ENCODE measurements at places on chromosomes 5 and 9. TPM values are rescaled to one million over a fixed set of nuclear protein-coding genes. Genes with fewer than 3 reads are reported as not detected.

DNA sequence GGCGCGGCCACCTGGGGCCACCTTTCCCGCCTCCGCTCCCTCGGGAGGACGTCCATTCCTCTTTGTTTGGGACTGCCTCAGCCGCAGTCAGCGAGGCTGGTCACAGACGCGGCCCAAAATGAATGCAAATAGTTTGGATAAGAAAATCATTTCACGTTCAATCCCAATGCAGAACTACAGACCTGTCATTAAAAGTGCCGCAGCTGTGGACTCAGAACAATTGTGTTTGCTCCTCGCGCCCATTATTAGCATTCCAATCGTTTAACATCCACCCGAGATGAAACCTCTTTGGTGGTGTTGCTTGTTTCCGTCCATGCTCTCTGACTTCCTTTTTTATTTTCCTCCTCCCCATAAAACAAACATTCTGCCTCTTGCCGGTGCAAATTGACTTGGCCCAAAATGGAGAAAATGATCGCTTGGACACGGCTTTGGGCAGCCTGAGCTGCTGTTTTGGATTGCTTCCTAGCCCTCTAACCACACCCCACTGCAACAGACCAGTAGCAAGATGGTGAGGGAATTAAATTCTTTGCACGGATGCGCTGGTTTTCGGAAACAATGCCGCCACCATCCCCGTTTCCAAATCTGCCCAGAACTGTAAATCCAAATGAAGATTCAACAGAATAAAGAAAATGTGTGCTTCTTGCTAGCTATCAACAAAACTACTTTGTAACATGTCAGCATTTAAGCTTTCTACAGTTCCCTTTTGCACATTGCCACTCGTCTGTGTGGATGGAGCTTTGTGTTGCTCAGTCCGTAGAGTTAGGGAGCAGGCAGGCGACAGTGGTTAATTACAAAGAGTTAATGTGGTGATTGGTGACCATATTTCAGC lies 784 bp downstream of the NLN start:
- DNase-seq, result peak; percentile 13

GRCh38 chr5:96049398-96050272 lies 88.0 kb upstream of the ELL2 start:
- no peak for DNase-seq

- no peak for DNase-seq
Measured at GRCh38 chr5:164203581-164204225, 698.3 kb downstream of the MAT2B start.

- no peak for DNase-seq
Measured at GRCh38 chr5:131256507-131256823, 7.4 kb upstream of the CDC42SE2 start.

GRCh38 chr5:134120386-134121138 lies 6.1 kb downstream of the TCF7 start:
- no peak for DNase-seq

GRCh38 chr5:147084702-147085101 lies 150.1 kb upstream of the STK32A start:
- DNase-seq, result no peak

LMAN2 gene
- polyA plus RNA-seq, result 209 TPM

ABCA1 gene
- 14.2 TPM for polyA plus RNA-seq

DNA sequence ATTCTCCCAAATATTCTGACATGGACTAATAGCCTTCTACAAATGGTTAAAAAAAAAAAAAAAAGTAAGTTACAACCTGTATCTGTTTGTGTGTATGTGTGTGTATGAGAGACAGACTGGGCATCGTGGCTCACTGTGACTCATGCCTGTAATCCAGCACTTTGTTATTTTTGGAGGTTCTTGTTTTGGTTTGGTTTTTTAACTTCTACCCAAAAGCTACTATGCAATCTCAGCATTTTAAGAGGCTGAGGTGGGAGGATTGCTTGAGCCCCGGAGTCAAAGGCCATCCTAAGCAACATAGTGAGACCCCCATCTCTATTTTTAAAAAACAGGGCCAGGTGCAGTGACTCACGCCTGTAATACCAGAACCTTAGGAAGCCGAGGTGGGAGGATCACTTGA lies 17.6 kb upstream of the HAVCR1 start:
- no peak for DNase-seq

GRCh38 chr9:85417674-85418073 lies 324.1 kb downstream of the AGTPBP1 start:
- no peak for DNase-seq

DNA sequence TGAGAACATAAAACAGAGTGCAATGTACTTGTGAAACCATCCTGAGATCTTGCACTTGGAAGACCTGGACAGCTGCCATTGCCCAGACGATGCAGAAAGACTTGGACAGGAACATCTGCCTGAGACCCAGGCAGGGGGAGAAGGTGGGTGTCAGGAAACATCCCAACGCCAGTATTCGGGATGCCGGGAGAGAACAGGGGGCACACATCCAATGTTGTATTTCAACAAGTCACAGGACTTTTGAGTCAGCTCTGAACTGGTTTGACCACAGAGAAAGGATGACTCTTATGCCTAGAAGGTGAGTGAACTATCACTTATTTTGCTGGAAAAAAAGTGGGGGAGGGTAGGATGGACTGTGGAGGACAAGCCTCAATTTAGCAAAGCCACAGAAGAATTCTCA lies 124.6 kb downstream of the ROR2 start:
- DNase-seq, result no peak

GRCh38 chr5:178331491-178331996 lies 98.9 kb upstream of the PHYKPL start:
- DNase-seq, result no peak

MUSK gene
- 2.8 TPM for polyA plus RNA-seq

GRCh38 chr5:40404613-40405012 lies 275.1 kb upstream of the PTGER4 start:
- no peak for DNase-seq

- DNase-seq, result no peak
Measured at GRCh38 chr5:126366199-126366560, 57.0 kb upstream of the GRAMD2B start.

DNA sequence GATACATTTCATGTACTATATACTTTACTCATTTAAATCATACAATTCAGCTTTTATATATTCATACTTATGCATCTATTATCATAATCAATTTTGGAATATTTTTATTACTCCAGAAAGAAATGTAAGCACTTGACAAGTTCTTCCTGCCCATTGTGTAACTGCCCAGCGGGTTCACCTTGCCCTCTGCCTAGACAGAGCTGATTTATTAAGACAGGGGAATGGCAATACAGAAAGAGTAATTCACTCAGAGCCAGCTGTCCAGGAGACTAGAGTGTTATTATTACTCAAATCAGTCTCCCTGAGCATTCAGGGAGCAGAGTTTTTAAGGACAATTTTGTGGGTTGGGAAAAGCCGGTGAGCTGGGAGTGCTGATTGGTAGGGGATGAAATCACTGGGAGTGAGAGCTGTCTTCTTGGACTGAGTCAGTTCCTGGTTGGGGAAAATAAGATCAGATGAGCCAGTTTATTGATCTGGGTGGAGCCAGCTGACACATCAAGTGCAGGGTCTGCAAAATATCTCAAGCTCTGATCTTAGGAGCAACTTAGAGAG lies 16.1 kb upstream of the SPIN1 start:
- no peak for DNase-seq

RGS14 gene
- 16.4 TPM for polyA plus RNA-seq

GCNT4 gene
- 3.2 TPM for polyA plus RNA-seq

Measured in urinary bladder (tissue), 4 donors.